ENCODE measurements at places on chromosomes 2 and 18.

- no peak for DNase-seq
Measured at GRCh38 chr18:5601188-5601624, 57.4 kb upstream of the EPB41L3 start.

- DNase-seq: no peak
Measured at GRCh38 chr2:122391726-122392125, 636.3 kb downstream of the TSN start.

- DNase-seq: no peak
Measured at GRCh38 chr2:118580651-118581050, 266.8 kb downstream of the EN1 start.

DNA sequence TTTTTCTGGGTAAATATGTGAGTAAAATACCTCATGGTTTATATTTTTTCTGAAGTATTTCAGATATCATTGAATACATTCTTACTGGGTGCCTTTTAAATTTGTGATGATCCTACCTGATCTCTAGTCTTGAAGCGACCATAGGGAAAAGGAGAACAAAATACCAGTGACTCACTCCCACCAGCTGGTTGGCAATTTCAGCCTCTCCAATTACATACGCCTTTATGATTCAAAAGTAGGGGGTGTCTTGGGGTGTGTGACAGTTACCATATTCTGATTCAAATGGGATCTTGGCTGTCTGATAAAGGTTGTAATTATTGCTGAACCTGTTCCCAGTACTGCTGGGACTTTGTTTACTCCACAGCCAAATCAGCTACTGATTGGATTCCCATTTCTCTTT, 175.9 kb upstream of the NXPH2 start:
- no peak for DNase-seq

DNA sequence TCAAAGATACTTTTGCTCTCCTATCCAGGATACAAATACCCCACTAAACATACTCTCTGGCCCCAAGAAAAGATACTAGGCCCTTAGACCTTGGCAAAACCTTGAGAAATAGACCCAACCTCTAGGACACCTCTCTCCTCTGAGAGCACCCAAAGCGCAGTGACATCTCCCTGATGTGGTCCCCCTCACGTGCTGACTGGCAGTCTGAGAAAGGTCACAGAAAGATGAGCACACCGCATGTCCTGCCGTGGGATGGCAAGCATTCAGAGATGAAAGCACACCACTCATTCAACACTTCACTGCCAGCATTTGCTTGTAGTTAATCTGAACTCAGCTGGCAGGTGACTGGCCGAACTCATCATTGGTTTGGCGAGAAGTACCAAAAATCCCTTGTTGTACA, 6.1 kb upstream of the TBC1D8 start:
- DNase-seq: no peak

DNA sequence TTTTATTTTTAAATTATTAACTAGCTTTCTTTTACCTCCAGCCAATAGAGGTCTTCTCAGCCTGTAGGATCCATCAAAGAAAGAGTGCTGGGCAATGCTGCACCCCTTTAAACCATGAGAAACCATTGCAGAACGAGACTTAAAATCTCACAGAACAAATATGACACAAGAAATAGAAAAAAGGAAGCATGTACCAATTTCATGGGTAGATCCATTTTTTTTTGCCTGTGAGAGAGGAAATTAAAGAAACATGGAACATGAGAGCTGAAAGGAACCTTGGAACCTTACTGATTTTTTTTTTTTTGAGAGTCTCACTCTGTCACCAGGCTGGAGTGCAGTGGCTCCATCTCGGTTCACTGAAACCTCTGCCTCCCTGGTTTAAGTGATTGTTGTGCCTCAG, 14.0 kb downstream of the HRH4 start:
- DNase-seq: no peak

DNA sequence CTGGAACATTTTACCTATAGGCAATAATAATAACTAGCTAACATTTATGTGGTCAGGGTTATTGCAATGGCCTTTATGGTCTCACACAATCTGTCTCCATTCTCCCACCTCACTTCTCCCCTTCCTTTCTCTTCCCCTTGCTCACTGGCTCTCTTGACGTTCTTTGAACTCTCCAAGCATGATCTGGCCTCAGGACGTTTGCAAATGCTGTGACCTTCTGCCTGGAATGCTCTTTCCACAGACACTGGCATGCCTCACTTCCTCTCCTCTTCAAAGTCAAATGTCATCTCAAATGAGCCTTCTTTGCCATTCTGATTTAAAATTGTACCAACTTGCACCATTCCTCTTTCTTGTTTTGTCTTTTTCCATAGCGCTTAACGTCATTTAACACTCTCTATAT, 25.3 kb upstream of the GCG start:
- DNase-seq: no peak

DNA sequence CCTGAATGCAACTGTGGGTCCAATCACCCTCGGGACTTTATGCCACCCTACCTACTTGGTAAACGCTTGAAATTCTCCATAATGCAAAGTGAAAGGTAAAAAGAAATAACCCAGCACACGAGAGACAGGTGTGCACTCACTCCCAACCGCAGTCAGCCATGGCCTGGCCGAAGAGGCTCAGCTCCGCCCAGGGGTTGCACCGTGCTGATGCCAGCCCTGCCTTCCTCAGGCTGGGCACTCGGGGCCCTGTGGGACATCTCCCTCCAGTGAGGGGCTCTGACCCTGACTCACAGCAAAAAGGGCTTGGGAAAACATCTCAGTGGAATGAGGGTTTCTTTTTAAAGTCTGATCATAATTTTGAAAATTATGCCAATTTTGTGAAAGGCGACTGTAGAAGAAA, 13.3 kb downstream of the SLC66A2 start:
- no peak for DNase-seq

Measured in NCI-H1436 (cell line).